DMS79 treated with DMSO at 0.1 percent for 48 hours (cell line): ENCODE measurements at places on chromosomes 2 and 18.

DNA sequence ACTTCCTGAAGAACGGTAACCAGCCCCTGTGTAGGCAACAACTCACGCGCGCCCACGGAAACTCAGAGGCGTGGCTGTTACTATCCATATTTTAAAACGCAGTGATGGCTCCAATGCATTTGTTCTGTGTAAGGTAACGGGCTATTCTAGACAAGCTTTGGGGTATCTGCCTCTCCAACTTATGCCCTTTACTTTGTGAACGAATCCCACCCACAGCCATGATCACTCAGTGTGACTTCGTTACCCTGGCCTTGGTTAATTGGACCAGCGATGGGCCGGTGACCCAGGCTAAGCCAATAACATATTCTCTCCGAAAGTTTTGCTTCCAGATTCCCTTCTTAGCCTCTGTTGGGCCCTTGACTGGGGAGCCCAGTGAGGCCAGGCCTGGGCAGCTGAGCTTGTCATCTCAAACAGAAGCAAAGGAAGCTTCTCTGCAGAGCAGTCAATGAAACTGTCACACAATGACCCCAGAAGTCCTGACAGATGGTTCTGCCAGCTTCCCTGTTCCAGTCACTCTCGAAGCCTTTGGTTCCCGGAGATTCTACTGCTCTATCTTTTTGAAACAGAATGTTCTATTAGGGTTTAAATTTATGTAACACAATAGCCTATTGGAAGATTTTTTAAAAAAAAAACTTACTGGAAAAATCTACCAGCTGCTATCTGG lies 30.7 kb upstream of the ROCK2 start:
- DNase-seq: no peak

DNA sequence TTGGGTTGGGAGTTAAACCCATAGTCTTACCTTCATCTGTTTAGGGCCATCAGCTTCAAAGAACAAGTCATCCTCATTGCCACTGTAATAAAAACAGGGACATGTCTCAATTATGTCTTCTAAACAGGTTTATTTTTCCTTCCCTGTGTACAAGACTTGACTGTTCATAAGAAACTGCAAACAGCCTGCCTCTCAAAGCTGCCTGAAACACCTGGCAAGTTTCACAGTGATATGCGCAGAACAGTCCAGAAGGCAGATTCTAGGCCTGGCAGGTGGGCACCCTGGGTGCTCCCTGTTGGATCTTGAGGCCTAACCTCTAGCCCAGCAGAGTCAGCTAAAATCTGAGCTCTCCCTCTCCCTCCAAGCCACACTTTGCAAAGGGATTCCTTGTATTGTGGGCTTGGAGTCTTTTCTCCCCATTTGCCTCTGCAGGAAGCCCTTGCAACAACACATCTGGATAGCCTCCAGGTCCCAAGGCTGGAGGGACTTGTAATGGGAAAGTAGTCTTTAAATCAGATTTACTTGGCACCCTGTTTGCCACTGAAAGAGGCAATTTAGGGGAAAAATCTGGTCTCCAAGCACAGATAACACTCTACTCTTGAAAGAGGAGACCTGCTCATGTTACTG lies 930 bp downstream of the IL1B start:
- DNase-seq: no peak

GRCh38 chr2:158021226-158021625 lies 80.5 kb upstream of the UPP2 start:
- no peak for DNase-seq

DNA sequence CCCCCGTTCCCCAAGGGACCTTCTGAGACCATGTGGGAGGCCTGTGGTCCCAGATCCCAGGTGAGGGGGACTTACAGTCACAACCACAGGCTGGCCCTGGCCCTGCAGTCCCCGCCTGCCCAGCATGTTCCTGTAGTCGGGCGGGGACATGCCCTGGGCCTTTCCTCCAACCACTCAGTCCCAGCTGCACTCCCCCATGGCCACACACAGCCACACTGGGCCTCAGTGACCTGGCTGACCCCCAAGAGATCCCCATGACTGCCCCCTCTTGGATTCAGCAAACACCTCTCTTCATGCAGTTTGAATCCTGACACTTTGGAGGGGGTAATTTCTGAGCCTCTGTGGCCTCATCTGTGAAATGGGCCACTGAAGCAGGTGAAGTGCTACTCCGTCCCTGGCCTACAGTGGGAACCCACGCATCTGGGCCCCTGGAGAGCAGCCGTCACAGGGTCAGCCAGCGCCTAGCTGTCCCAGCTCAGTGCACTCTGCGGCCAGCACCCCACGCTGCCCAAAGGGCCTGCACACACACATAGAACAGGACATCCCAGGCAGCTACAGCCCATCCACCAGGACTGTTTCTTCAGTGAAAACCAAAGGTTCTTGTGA lies 12.7 kb upstream of the ARHGEF4 start:
- DNase-seq: no peak

DNA sequence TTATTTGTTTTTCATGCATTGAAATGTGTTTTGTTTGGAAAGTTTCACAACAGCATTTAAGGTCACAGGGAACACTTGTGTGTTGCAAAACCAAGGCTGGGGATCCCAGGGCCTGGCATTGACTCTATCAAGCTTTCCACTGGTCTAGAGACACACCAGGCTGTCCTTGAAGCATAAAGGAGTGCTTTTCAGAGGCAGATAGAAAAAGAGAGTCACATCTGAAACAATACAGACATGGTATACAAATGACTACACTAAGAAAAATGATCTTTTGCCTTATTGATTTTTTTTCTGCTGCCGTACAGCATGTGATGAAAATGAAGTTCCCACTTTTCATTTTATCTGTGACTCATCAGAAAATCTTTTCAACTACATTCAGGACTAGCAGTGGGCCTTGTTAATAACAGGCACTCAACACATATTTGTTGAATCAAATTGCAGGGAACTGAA lies 61.9 kb upstream of the ZCCHC2 start:
- DNase-seq: no peak

DNA sequence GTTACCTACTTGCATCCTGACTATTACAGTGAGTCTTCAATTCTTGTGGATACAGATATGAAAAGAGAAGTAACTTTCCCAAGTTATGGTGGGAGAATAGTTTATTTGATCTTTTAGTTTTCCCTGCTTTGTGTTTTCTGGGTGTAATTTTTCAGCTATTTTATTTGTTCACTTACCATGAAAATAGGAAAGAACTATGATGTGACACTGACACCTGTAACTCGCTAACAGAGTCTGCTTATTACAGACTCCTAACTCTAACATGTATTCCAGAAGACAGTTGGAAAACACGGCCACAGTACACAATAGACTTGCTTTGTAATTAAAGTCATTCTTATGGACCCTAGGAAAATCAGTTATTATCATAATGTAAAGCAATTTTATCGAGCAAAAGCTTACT lies 323.2 kb downstream of the LRRTM1 start:
- DNase-seq: no peak

DNA sequence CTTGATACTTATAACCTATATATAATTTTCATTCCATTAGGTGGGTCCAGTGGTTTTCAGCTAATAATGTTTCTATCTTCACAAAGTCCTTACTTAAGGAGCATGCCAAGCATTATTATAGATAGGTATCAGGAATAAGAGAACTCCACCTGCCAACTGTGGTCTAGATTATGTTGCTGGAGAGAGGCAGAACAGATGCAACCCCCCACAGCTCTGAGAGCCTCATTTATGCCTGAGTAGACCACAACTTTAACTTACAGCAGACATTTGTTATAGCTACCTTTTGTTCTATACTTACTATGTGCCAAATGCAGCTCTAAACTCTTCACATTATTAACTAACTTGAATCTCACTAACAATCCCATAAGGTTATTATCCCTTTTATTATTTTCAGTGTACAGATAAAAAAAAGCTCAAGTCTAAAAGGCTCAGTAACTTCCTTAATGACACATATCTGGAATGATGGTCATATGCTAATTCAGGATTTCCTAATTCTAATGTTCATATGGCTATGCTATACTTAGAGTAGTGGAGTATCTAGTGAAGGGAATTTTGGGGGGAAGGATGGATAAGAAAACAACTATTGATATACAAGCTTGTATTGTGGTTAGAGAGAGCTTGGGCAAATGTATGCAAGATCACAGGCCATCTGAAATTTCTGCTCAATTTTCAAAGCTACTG lies 119.1 kb upstream of the RND3 start:
- peak; percentile 72 for DNase-seq

DNA sequence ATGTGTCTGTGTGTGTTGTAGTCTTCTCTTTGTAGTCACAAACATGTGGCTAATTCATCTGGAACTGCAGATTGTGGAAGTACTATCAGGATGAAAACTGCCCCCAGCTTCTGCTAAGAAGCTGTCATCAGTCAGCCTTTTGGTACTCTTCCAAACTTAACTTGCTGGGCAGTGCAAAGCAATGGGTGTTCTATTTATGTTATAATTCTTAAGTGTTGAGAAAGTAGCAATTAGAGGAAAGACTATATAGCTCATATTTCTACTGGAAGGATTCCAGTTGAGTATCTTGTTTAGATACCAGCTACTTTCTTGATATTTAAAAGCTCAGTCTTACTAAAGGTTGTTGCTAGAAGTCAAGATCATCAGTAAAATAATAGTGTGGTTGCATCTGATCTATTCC lies 52.1 kb downstream of the SLC38A11 start:
- DNase-seq: no peak

DNA sequence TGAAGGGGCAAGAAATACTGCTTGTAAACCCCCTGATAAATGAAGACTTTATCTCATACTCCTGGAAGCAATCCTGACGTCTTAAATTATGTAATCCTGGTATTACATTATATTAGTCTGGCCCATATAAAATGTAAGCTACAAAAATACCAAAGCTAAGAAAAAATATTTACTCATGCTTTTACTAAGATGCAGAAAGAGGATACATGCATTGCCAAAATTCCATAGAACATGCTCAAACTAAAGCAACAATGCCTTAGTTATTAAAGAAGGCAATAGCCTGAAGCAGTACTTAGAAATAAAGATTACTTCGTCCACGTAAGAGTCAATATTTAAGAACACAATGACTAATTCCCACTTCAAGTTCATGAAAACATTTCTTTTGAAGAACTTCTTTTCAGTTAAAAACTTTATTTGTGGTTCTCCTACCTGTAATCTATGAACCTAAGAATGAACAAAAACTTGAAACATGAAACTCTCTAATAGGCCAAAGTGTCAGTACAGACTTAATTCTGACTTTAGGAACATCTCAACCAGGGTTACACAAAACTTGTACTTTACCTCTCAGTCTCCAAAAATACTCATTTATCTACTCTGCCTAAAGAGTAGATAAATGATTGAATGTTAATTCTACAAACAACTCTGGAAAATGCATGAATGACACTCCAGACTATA lies 117.3 kb downstream of the THADA start:
- no peak for DNase-seq

GRCh38 chr2:135743860-135744259 lies 2.2 kb downstream of the UBXN4 start:
- no peak for DNase-seq

DNA sequence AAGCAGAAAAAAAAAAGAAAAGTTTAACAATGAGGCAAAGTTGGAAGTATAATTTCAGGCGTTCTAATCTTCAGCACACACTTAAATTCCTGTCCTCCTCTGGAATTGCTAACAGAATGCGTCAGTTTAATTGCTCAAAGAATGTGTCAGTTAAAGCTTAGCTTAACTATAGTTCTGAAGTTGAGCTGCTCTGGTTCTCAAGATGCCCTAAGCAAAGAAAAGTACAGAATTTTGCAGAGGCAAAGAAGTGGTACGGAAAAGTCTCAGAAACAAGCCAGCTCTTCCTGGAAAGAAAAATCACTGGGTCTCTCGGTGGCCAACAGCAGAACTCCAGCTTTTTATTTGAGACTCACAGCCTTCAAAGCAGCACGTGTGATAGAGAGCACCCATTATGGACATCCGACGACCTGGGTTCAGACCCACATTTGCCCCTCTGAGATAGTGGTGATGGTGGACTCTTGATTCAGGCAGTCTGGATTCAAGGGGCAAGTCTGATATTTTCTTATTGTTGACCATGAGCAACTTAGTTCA lies 22.2 kb upstream of the MYO3B start:
- no peak for DNase-seq

GRCh38 chr2:62303788-62304187 lies 107.9 kb downstream of the B3GNT2 start:
- DNase-seq: no peak

DNA sequence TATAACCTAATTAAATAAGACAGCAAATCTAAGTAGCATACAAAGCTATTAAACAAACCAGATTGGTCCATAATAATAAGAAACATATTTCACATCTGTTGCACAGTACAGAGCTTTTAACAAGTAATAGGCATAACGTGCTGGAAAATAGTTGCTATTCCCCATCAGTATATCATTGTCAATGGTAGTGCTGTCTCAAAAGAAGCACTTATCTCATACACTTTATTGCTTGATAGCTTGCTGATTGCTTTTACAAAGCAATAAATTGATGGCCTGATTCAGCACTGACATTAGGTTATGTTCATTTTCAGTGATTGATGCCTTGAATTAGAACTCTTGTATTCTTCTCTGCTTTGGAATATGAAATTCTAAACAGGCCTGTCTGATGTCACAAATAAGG lies 641.7 kb downstream of the CBLN2 start:
- no peak for DNase-seq

- DNase-seq: no peak
These were observed 79.7 kb downstream of the RRM2 start for GRCh38 chr2:10202131-10202665.

DNA sequence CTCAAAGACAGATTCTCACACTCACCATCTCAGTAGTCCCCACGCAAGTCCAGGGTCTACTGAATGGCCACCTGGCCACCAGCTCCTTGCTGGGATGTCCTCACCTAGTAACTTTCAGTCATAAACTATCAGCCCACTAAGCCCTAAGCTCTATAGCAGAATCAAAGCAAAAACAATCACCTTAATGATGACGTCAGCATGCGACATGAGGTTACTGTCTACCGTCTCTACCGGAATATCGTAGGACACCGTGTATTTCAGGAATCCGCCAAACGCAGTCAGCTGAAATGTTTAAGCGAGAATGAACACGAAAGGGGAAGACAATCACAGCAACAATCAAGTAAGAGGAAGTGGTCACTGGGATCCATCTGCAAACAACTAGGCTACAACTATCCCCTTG lies 81.8 kb downstream of the LAMA1 start:
- DNase-seq: no peak

DNA sequence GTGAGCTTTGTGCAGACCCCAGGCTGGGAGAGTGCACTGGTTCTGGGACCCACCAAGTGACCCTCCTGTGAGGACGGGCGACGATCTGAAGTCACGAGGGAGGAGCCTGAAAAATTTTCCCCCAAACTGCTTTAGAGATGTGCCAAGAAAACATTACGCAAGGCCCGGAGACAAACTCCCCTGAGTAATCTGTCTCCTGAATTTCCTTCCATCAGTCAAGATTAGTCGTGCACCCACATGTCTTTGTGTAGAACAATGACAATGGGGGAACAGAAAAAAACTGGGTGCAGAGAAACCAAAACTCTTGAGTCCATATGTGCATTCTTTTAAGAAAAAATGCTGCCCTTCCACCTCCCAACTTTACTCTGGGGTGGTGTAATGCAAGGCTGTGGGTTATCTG lies 12.6 kb upstream of the NCK2 start:
- no peak for DNase-seq

GRCh38 chr18:41155910-41156851 lies 798.9 kb upstream of the PIK3C3 start:
- no peak for DNase-seq
